ENCODE measurements at places on chromosomes 12 and 14. TPM values are rescaled to one million over a fixed set of nuclear protein-coding genes. Genes with fewer than 3 reads are reported as not detected.

Gene ADAM21
- total RNA-seq = not detected

Gene GOLT1B
- total RNA-seq = 32.4 TPM

Gene MFAP5
- total RNA-seq = 0.31 TPM

Gene KRT79
- not detected for total RNA-seq

Gene PTMS
- total RNA-seq = 864 TPM

Gene MYO1A
- 0.36 TPM for total RNA-seq

DNA sequence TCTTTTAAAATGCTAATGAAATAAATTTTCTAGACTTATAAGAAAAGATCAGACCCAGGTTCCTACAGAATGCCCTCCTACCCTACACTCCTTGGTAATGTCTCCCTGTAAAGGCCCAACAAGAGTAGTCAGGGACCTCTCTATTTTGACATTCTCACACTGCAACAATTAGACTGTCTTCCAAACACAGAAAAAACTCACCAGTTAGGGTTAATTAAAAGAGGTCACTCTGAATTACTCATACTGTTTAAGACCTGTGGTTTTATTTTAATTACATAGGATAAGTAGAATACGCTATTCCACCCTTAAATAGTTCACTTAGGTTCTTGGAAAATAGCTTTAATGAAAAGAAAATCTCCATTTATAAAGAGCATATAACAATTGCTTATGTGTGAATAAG is 142.4 kb downstream of the ITPR2 start:
- peaks cover 26% of the 10 kb centered on the region for H3K4me1 ChIP-seq
- H3K27me3 ChIP-seq = no peaks in the 10 kb centered on the region

DNA sequence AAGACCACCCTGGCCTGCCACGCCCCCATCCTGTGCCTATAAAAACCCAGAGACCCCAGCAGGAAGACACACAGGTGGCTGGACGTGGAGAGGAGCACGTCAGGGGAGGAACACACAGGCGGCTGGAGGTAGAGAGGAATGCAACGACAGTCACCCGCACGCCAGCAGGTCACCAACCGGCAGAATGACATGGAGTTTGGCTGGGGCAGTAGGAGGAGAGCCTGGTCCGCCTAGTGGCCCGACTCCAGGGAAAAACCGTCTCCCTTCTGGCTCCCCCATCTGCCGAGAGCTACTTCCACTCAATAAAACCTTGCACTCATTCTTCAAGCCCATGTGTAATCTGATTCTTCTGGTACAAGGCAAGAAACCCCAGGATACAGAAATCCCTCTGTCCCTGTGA is 62.7 kb upstream of the KCNH3 start:
- H3K4me1 ChIP-seq = peaks cover 15% of the 10 kb centered on the region
- H3K27me3 ChIP-seq = peaks cover 2% of the 10 kb centered on the region
- no peak overlapping the region for H3K27ac ChIP-seq
- no peak for DNase-seq

DNA sequence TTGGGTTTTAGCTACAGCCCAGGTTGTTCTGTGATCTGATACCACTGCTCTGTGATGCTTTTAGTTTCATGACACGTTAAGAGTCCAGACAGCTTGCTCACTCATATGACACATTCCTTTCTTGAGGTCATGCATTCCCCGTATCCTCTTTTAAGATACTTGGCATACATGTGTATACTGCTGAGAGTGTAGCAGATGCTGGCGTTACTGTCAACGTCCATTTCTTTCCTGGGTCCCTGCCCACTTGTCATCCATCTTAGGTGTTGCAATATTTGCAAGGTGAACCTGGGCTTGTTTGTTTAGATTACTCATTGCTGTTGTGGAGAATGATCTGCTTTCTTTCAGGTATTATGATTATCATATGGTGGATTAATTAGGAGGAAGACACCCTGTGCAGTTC is 9.1 kb upstream of the EMP1 start:
- no peaks in the 10 kb centered on the region for H3K36me3 ChIP-seq
- H3K27me3 ChIP-seq = peaks cover 6% of the 10 kb centered on the region
- no peak overlapping the region for H3K27ac ChIP-seq
- H3K4me3 ChIP-seq = no peak overlapping the region

- H3K27ac ChIP-seq = no peak overlapping the region
- no peak for DNase-seq
- H3K27me3 ChIP-seq = peaks cover 14% of the 10 kb centered on the region
- H3K36me3 ChIP-seq = peaks cover 11% of the 10 kb centered on the region
These were observed 618 bp downstream of the RBP5 start for GRCh38 chr12:7127916-7128626.

GRCh38 chr14:61467296-61467695 is 145.9 kb downstream of the PRKCH start:
- DNase-seq = no peak
- no peaks in the 10 kb centered on the region for H3K36me3 ChIP-seq
- H3K4me1 ChIP-seq = peaks cover 33% of the 10 kb centered on the region

GRCh38 chr14:94458096-94458495 is 5.5 kb upstream of the SERPINA11 start:
- no peak overlapping the region for H3K4me3 ChIP-seq
- no peaks in the 10 kb centered on the region for H3K36me3 ChIP-seq
- no peak overlapping the region for H3K27ac ChIP-seq
- H3K27me3 ChIP-seq = peaks cover 9% of the 10 kb centered on the region

DNA sequence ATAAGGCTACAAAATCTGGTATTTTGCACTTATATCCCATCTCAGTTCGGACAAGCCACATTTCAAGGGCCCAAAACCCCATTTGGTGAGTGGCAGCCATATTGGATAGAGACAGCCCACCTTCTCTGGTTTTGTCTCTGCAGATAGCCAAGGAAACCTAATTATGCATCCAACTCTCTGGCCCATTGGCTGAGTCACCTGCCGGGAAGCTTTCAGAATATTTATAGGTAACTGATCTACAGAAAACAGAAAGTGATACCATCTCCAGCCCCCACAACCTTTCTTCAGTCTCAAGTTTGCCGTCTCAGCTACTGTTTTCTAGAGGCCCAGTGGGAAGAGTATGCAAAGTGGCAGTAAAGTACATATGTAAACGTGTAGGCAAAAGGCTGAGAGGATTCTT is 33.7 kb upstream of the PPP1CC start:
- no peak overlapping the region for H3K4me3 ChIP-seq
- peaks cover 15% of the 10 kb centered on the region for H3K4me1 ChIP-seq
- peaks cover 1% of the 10 kb centered on the region for H3K27me3 ChIP-seq

DNA sequence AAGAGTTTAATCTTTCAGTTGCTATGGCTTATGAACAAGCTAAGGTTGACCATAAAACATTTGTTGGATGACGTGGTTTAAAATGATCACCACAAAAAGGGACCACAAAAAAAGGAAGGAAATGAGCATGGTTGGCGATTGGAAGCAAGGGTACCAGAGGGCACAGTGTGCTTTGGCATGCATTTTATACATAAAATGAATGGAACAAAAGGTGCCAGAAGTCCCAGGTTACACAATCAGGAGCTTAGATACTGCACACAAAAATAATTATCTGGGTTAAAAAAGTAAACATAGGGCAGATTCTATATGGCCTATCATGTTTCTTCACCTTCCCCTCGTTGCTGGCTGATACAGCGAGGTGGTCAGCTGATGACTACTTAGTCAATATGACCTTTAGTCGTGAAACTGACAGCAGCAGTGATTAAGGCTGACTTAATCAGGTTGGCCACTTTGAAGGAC is 50.7 kb downstream of the ZC3H14 start:
- H3K4me1 ChIP-seq = no peaks in the 10 kb centered on the region
- DNase-seq = no peak
- no peak overlapping the region for H3K27ac ChIP-seq
- no peaks in the 10 kb centered on the region for H3K27me3 ChIP-seq

All from endothelial cell (in vitro differentiated cells).